ENCODE measurements at places on chromosomes 16 and 17.

- DNase-seq = no peak
Observed at GRCh38 chr17:32780721-32781120, 96.2 kb downstream of the MYO1D start.

GRCh38 chr17:35889818-35890773, 9.9 kb upstream of the CCL5 start:
- no peak for DNase-seq

DNA sequence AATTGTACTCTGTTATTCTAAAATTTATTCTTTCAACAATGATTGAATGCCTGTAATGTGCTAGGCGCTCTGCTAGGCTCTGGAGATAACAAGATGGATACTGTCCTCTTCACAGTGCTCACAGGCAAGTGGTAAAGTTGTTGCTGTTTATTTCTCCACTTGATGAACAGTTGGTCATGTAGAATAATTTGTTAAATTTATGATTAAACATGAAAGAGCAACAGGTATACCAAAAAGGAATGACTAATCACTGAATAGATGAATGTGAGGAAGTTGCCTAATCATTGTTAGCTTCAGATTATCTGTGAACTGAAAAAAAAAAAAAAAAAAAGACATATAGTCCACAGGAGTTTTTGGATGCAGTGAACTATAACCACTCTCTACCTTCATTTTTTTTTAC, 62.3 kb downstream of the NFATC3 start:
- DNase-seq = no peak

GRCh38 chr17:17139972-17140589, 66.1 kb downstream of the PLD6 start:
- no peak for DNase-seq

- DNase-seq = no peak
Observed at GRCh38 chr17:61926826-61927207, 965 bp downstream of the INTS2 start.

- no peak for DNase-seq
Observed at GRCh38 chr16:19716183-19716582, 1.8 kb downstream of the KNOP1 start.

- no peak for DNase-seq
Observed at GRCh38 chr17:14670861-14671260, 370.0 kb downstream of the HS3ST3B1 start.

GRCh38 chr16:83098536-83098935, 471.8 kb downstream of the CDH13 start:
- no peak for DNase-seq

DNA sequence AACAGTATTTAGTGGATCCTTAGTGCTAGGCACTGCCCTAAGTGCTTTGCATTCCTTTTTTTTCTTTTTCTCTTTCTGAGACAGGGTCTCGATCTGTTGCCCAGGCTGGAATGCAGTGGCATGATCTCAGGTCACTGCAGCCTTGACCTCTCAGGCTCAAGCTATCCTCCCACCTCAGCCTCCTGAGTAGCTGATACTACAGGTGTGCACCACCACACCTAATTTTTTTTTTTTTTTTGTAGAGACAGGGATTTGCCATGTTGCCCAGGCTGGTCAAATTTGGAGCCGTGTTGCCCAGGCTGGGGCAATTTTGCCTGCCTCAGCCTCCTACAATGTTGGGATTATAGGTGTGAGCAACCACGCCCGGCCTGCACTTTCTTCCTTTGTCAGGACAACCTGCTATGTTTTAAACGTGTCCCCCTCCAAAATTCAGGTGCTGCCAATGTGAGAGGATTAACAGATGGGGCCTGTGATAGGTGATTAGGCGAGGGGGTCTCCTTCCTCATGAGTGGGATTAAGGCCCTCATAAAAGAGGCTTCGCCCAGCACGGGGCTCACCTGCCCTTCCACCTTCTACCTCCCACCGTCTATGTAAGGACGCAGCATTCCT, 5.4 kb downstream of the NQO1 start:
- no peak for DNase-seq

- no peak for DNase-seq
Observed at GRCh38 chr16:2273484-2273883, 5.6 kb upstream of the RNPS1 start.

DNA sequence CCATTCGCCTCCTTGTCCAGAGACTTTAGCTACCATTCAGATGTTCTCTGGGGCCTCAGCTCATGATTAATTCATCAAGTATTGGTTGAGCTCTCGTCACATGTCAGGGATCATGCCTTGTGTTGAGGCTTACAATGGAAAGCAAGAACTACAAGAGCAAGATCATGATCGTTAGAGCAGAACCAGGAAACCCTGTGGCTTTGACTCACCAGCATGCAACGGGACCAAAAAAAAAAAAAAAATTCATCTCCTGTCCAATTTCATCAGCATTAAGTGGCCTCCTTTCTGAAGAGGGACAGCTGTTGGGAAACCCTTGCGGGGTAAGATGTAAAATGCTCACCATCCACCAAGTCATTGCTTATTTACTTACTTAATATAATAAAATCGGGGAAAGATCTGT, 12.1 kb upstream of the USP10 start:
- no peak for DNase-seq

- no peak for DNase-seq
Observed at GRCh38 chr16:85327731-85328675, 215.7 kb upstream of the CIBAR2 start.

DNA sequence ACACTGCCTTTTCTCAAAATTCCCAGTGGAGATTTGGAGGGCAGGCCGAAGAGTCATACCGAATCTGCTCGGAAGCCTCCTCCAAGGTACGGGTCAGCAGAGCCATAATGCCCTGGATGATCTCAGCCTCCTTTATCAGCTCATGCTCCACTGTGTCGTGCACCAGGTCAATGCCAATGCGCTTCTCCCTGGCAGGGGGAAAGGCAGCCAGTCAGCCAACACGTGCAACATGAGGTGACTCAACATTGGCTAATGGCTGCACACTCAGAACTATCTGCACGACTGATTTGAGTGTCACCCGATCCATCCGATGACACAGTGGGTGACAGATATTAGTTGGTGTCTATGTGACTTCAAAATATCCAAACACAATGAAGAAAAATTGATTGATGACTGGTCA, 15.8 kb downstream of the TEKT1 start:
- DNase-seq = no peak

GRCh38 chr16:14132696-14133048, 61.6 kb downstream of the MRTFB start:
- DNase-seq = no peak

- peak; percentile 84 for DNase-seq
Observed at GRCh38 chr17:42405963-42406495, 17.0 kb downstream of the CAVIN1 start.

DNA sequence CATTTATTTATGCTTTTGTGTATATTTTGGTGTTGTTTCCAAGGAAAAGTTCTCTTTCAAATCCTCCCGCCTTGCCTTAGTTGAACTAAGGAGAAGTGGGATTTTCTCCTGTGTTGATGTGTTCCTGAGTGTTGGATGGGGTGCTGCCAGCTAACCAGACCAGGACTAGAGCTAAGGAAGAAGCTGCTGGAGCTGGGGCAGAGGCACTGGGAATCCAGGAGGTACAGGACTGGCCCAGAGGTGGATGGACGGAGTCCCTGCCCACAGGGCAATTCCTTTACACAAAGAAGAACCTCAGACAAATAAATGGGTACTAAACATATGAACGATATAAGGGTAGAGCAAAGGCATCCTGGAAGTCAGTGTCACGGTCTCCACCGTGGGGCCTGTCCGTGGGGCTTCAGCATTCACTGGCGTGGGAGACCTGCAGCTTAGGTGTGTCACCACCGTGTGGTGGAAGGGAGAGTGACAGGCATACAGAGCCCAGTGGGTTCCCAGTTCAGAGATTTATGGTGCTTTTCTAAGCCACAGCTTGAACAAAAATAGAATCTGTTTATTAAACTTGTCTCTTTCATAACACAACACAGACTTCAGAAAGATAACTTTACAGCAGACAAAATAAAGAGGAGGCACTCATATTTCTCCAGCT, 270.7 kb downstream of the NTN1 start:
- no peak for DNase-seq

GRCh38 chr17:35969558-35970380, 11.5 kb downstream of the CCL16 start:
- peak; percentile 73 for DNase-seq

DNA sequence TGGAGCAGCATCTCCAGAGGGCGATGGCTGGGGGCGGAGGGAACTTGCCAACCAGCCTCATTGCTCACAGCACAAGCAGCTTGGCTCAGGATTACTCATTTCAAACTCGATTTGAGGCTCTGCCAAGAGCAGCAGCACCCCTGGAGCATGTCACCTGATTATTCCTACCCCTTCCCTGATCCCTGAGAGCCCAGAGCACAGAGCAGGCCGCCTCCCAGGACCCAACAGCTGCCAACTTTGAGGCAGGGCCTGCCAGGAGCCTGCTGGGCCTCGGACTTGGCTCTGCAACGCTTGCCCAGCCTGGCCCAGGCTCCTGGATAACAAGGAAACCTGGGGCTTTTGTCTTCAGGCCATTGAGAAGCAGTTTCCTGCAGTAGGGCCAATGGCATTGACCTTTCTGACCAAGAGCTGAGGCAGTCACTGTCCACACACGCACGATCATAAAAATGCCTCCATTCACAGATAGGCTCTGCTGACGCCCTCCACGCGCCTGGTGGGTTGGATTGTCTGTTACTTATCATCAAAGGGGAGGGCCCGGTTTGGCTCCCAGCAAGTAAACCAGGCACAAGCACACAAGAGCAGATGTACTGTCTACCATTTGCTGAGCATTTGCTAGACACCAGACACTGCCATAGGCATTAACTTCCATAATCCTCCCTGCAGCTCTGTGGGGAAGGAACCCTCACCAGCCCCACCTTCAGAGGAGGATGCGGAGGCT, 406.6 kb upstream of the EEF2KMT start:
- DNase-seq = no peak

DNA sequence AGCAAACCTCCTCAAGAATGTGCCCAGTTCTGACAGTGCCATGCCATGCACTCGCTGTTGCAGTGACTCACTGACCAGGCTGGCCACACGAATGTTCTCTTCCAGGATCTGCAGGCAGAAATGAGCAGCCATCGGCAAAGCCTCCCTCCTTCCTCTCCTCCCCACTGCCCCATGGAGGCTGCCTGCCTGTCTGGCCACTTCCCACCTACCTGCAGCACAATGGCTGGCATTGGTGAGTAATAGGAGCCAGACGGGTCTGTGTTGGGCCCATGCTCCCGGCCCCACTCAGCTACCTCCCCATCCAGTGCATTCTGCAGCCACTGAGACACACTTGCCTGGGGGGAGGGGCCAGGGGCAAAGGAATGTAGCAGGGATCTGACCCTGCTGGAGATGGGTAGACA, 2.8 kb upstream of the MATCAP1 start:
- DNase-seq = no peak

GRCh38 chr16:84357191-84357651, 11.1 kb upstream of the ATP2C2 start:
- DNase-seq = no peak

DNA sequence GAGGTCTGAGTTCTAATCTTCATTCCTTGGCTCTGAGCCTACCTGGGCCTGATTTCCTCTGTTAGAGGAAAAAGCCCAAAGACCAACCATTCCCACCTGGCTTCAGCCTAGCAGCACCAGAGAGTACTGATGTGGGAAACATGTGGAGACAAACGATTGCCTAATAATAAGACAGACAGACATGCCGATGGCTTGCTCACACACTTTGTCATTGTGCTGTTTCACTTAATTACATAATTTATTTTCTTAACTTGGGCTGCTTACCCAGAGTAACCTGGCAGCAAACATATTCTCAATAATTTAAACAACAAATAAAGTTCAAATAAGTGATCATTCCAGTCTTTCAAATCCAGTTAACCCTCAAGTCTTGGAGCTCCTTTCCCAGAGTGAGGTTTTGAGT, 83.4 kb downstream of the MAF start:
- no peak for DNase-seq

DNA sequence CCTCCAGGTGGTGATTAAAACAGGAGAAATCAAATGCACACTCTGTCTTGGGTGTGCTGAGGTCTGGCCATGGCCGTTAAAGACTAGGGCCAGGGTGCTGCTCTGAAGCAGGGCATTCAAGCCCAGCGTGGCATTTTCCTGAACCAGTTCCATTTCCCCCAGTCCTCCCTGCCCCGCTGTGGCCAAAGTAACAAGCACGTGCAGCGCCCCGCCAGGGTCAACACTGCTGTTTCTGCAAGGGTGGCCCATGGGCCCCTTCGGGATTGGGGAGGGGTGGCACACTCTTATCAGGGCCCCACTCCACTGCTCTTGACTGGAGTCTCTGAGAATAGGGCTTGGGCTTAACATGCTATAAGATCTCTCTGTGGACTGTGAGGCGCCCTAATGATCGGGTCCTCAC, 72.9 kb downstream of the IL21R start:
- no peak for DNase-seq

GRCh38 chr16:67658849-67659674, 998 bp downstream of the ACD start:
- DNase-seq = no peak

GRCh38 chr17:30483159-30483558, 6.0 kb downstream of the GOSR1 start:
- no peak for DNase-seq

- peak; percentile 55 for DNase-seq
Observed at GRCh38 chr16:70737377-70738082, 51.7 kb upstream of the MTSS2 start.
